ENCODE measurements at places on chromosomes 2 and 18.

- peak; percentile 73 for DNase-seq
These were observed 8.6 kb upstream of the RND3 start for GRCh38 chr2:150495993-150496627.

- no peak for DNase-seq
These were observed 75.9 kb downstream of the ITGB1BP1 start for GRCh38 chr2:9347411-9347881.

GRCh38 chr18:23702606-23703005 is 13.4 kb downstream of the LAMA3 start:
- no peak for DNase-seq

- DNase-seq: no peak
These were observed 2035.3 kb upstream of the CELF4 start for GRCh38 chr18:39600894-39601293.

- DNase-seq: peak; percentile 29
These were observed 26.0 kb downstream of the PLEK start for GRCh38 chr2:68391099-68391498.

DNA sequence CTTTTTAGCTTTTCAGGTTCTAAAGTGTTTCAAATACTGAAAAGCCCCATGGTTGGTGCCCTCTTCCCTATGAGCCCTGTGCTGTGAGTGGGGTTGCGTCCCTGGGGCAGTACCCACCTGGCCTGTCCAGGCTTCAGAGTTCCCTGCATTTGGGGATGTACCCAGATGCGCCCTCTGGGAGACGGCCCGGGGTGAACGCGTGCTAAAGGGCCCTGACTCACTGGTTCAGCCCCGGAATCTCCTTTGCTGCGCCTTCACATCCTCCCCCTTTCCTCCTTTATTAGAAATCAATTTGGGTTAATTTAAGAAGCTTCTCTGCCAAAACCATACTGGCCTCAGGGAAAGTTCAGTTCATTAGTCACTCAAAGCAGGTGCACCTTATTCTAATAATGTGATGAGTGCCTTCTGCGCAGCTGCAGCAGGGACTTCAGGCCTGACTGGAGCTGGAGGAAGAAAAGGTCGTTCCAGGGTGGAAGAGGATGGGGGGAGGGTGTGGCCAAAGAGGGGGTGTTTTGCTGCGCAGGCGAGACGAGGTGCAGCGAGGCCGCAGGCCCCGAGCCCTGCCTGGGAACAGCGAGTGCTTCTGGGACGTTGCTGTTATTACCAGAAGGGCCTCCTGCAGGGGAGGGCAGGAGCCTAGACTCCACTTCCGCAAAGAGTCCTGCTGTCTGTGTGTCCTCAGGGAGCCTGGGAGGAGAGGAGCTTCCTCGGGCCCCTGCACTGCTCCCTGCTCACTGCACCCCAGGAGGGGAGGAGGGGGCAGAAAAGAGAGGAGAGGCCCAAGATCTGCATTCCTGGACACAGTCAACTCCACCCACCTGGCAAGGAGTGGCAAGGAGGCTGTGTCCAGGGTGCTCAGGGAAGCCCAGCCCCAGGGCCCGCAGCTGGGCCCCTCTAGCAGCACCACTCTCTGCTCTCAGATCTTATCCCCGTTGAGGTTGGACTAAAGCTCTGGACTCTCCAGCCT is 223.2 kb upstream of the PXDN start:
- no peak for DNase-seq

DNA sequence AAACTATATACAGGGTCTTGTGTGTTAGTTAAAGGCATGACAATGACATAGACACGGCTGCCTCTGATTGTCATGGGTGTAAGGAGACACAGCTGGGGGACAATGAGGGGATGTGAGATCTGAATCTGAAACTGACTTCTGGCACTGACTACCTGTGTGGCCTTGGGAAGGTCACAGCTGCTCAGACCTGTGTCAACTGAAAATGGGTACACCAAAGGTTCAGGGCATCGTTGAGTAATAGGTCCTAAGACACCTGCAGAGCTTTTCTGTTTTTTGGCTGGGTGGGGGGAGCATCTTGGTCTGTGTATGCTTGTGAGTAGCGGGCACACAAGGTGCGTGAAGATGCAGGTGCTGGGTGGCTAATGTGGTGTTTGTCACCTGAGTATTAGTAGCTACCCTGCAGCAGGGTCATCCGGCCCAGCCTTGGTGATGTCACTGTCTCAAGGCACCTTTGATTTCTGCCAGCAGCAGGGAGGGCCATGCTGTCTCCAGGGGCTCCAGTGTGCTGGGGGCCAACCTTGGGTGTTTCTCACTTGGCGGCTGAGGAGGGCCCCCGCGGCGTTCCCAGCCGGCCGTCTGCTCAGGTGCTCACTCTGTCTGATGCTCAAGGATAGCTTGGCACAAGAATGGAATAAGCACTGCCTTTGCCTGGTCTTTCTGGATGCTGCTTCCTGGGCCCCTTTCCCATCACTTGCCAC is 53.1 kb upstream of the HS6ST1 start:
- no peak for DNase-seq

DNA sequence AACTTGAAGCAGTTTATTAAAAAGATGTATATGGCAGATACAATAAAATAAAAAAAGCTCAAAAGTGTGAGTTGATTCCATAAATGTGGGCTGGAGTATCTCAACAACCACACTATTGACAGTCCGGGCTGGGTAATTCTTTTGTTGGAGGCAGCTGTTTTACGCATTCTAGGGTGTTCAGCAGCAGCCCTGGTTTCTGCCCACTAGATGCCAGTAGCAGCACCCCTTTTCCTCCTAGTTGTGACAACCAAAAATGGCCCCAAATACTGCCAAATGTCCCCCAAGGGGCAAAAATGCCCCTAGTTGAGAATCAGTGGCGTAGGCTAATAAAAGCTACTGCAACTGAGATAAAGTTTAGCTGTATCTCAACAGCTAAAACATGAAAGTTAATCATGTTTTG is 44.8 kb downstream of the CHMP3 start:
- DNase-seq: peak; percentile 1

DNA sequence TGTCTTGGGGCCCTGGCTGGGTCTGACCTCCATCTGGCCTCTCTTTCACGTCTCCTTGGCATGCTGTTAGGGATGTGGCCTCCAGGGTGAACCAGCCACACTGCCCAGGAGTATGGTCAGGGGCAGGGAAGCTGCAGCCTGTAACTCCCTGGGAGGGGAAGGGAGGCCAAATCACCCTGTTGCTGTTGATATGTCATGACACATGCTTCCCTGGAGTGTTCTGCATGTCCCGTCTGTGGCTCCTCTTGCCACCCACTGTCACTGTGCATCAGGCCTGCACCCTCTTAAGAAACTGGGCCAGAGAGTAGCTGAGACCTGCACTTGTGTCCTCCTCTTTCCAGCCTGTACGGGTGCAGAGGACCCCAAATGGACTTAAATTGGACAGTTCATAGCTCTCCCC is 221.3 kb downstream of the FHOD3 start:
- DNase-seq: no peak

- DNase-seq: no peak
These were observed 147.2 kb downstream of the DYSF start for GRCh38 chr2:71600555-71600954.

GRCh38 chr2:19403785-19404184 is 45.4 kb upstream of the OSR1 start:
- DNase-seq: no peak

GRCh38 chr2:163493359-163494298 is 242.2 kb downstream of the FIGN start:
- no peak for DNase-seq

- no peak for DNase-seq
These were observed 106.9 kb upstream of the SP3 start for GRCh38 chr2:174072069-174072468.

DNA sequence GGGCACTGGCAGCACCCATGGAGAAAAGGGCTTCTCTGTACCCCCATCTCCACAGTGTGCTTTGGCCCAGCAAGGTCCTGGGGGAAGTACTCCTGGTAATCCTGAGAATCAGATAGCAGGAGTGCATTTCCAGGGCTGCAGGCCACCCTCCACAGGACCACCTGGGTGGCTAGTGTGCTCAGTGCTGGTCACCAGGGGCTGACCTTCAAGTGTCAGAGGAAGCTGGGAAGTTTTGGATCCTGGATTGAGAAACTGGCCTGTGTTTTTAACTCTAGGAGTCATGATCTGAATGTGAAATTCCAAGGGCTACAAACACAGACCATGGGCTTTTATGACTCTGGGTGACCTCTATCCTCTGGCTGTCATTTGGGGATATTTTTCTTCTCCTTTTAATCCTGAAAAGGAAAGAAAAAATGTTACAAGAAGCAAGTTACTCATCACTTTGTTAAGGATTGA is 9.3 kb downstream of the RHOB start:
- no peak for DNase-seq

- no peak for DNase-seq
These were observed 86.3 kb downstream of the MAIP1 start for GRCh38 chr2:200041639-200042038.

GRCh38 chr18:50630895-50631294 is 71.0 kb downstream of the MAPK4 start:
- no peak for DNase-seq

- no peak for DNase-seq
These were observed 137.4 kb downstream of the MC4R start for GRCh38 chr18:60235164-60235563.

- DNase-seq: no peak
These were observed 27.4 kb downstream of the ASB18 start for GRCh38 chr2:236236559-236237452.

- DNase-seq: no peak
These were observed 57.2 kb downstream of the FAM171B start for GRCh38 chr2:186751078-186751477.

DNA sequence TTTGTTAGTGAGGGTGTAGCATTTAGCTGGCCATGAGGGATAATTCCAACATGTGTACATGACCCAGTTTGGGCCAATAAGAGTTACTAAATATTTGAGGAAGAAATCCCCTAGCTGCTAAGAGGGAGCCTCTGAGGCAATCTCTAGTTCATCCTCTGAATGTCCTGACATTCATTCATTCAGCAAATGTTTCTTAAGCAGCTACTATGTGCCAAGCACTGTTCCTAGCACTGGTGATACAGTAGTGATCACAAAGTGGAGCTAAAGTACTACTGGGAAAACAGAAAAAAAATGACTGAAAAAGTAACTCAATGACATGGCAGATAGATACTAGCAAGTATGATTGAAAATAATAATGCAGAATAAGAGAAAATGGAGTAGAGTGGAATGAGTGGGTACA is 79.8 kb upstream of the PID1 start:
- no peak for DNase-seq

- DNase-seq: no peak
These were observed 30.9 kb upstream of the PGAP1 start for GRCh38 chr2:196957442-196957841.

GRCh38 chr18:8724452-8724851 is 19.1 kb downstream of the MTCL1 start:
- DNase-seq: no peak

DNA sequence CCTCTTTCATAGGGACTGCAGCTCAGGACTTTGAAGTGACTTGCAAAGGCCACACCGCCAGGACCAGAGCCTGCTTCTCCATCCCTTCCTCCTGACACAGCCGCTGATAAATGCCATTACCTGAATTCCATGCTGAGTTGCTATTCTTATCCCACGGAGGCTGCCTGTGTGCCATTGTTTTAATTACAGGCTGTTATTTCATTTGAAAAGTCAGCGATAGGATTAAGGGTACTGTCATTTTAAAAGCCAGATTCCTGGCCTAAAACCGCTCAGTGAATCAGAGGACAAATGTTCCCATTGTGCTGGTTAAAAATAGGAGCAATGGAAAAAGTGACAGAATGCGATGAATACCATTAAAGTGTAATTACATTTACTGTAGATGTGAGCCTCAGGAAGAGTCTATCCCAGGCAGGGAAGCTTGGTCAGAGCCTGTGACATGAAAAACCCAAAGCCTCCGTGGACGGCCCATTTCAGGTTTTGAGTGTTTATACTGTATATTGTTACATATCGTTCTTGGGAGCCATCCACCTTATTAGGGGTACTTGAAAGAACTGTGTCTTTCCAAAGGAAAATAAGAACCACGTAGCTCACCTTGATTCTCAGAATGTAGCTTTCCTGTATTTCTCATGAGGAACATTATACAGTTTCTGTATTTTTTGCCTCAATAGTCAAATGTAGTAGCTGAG is 41.3 kb downstream of the PDCL3 start:
- DNase-seq: no peak

DNA sequence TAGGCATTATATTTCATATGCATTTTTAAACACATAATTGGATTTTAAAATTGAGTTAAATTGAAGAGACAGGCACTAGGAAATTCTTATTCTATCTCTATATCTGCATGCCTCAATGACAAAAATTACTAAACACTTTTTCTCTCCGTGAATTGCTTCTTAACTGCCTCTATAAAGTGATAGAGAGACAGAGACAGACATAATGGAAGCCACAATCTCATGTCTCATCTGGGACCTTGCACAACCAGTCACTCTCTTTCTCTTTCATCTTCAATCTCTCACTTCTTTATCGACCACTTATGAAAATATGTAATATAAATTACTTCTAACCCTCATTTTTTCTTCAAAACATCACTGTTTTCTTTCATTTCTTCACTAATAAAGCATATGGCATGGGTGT is 238.9 kb upstream of the ZNF804A start:
- DNase-seq: no peak

GRCh38 chr2:216319771-216320170 is 52.5 kb downstream of the MARCHF4 start:
- no peak for DNase-seq

GRCh38 chr2:188623995-188624643 is 332.4 kb downstream of the GULP1 start:
- DNase-seq: no peak

- DNase-seq: no peak
These were observed 213.9 kb downstream of the NDUFA10 start for GRCh38 chr2:239811111-239811781.

GRCh38 chr2:237451643-237452469 is 35.2 kb upstream of the MLPH start:
- DNase-seq: no peak

GRCh38 chr18:51006061-51006818 is 23.8 kb upstream of the SMAD4 start:
- no peak for DNase-seq

DNA sequence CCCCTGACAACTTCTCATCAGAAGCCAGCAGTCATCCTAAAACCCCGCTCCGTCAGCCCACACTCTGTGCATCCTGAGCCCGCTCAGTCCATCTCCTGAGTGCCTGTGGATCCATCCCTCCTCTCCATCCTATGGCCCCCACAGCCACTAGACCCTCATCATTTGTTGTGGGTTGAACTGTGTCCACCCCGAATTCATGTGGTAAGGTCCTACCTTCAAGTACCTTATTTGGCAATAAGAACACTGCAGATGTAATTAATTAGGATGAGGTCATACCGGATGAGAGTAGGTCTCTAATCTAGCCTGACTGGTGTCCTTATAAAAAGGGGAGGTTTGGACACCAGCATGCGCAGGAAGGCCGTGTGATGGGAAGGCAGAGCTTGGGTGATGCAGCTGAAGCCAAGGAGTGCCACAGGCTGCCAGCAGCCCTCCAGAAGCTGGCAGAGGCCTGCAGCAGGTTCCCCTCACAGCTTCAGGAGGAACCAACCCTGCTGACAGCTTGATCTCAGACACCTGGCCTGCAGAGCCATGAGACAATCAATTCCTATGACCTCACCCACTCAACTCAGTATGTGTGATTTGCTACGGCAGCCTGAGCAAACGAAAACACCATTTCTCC is 192.4 kb downstream of the ZBTB7C start:
- no peak for DNase-seq

- DNase-seq: no peak
These were observed 26.7 kb downstream of the CTLA4 start for GRCh38 chr2:203894262-203894661.
